OCI-M1 (cell line): ENCODE measurements at places on chromosomes 16 and 17.

DNA sequence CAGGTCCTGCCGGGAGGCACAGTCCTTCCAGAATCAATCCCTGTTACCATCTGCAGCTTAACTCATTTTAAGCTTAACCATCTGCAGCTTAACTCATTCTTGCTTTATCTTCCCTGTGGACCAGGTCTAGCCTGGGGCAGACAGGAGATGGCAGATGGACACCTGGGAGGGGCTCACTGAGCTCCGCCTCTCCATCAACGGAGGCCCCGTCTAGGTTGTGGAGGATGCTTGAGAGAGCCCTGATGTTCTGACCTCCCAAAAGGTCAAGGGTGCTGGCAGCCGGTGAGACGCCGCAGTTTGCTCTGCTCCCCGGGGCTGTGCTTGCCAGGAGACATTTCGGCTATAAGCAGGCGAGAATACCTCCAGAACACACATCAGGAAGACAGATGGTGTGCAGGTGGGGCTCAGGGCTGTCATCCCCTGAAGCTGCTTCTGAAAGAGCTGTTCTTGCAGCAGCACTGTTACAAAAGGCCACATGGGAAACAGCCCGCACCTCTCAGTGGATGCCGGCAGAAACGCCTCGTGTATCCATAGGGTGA is 41.3 kb downstream of the BAIAP2 start:
- no peak for DNase-seq

DNA sequence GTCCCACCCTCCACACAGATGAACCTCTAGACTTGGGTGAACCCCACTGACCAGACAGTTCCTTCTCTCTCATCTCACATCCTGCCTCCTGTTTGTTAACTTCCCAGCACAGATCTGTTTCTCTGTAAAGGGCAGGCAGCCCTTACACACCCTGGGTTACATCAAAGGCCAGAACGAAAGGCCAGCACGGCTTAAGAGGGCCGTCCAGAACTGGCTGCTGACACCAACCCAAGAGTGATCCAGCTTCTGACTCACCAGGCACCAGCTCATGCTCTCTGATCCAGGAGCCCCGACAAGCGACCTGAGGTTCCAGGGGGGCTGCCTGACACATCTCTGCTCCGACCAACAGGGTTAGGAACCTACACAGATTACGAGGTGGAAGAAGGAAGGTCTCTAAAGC is 86.9 kb downstream of the MRM3 start:
- DNase-seq, result no peak

DNA sequence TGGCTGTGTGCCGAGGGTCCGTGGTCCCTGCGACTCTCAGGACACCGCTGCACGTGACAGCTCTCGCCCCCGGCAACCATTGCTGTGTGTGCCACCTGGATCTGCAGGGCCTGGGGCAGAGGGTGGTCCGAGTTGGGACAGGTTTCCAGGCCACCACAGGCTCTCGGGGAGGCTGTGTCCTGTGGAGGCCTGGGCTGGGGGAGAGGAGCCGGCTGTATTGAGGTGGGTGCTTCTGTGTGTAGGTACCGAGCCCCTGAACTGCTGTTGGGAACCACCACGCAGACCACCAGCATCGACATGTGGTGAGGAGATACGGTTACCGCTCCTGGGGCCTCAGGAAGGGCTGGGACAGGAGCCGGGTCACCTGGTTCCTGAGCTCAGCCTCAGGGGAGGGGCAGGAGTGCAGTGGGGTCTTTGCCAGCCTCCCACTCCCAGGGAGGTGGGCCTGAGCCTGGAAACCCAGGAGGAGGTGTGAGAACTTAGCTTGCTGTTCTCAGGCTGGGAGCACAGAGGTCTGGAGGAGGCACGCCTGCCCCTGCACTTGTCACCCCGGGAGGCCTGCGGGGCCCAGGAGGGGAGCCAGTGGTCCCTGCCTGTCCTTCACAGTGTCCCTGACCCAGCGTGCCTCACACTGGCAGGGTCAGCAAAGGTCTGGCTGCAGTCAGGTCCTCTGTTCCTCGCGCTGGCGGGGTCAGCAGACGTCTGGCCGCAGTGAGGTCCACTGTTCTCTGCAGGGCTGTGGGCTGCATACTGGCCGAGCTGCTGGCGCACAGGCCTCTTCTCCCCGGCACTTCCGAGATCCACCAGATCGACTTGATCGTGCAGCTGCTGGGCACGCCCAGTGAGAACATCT is 7.3 kb downstream of the SPATA2L start:
- DNase-seq, result no peak

- no peak for DNase-seq
These were observed 5.7 kb downstream of the WSCD1 start for GRCh38 chr17:6075845-6076244.

GRCh38 chr16:74026373-74027281 is 270.0 kb upstream of the PSMD7 start:
- no peak for DNase-seq

- DNase-seq, result peak; percentile 72
These were observed 561 bp downstream of the CCDC47 start for GRCh38 chr17:63772801-63773271.

DNA sequence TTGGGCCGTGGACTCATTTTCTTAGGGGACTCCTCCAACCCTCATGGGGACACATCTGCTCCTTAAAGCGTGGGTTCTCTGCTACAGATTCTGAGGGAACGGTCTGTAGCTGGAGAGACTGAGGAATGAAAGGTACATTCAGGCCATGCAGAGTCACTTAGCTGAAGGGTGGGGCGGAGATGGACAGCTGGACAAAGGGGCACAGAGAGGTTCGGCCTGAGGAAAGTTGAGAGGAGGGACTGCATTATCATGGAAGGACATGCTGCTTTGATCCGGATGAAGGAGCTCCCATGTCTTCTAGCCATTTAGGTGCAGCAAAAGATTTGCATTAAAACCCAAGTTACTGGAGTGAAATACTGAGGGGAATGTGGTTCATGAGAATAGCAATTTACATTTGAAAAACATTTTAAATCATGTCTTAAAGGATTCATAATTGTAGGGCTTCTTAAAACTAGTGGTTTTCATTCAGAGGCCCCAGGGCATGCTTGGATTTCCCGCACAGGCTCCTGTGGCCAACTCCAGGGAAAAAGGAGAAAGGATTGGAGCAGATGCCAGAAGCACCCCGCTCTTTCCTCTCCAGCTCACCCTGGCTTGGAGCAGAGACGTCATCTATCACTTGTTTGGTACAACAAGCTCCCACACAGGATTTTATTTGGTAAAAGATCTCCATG is 54.2 kb downstream of the CDRT4 start:
- DNase-seq, result no peak

- no peak for DNase-seq
These were observed 3.0 kb upstream of the NRN1L start for GRCh38 chr16:67881621-67882161.

DNA sequence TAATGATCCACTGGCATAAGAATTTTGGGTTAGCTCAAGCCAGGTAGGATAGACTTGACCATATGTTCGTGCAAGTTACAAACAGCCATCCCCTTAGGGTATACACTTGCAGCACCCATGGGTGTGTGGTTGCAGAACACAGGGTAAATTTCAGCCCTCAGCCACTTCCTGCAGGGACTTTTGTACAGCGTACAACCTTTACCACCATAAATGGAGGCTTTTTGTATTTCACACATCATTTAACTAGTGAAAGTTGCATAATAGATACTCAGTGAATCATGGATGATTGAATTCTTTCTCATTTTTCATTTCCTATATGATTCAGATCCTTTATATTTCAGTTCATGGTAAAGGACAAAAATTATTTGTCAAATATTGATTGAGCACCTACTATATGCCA is 473.9 kb downstream of the CDH13 start:
- no peak for DNase-seq

DNA sequence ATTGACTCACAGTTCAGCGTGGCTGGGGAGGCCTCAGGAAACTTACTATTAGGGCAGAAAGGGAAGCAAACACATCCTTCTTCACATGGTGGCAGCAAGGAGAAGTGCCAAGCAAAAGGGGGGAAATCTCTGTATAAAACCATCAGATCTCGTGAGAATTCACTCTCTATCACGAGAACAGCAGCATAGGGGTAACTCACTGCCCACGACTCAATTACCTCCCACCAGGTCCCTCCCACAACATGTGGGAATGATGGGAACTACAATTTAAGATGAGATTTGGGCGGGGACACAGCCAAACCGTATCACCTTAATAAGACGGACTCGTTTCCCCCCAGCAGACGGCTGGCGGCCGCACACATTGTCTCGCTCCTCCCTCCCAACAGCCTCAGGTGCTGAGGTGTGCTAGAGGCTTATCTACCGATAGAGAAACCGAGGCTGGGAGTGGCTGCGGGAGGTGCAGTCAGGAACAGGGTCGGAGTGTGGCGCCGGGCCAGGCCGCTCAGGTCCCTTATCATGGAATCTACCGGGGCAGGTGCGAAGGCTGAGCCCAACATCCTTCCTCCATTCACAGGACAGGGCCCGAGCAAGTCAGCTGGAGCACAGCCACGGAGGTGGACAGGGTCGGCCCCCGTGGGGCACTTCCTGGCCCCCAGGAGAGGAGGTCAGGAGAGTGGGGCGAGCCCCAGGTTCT is 4.9 kb upstream of the ZG16B start:
- DNase-seq, result no peak

DNA sequence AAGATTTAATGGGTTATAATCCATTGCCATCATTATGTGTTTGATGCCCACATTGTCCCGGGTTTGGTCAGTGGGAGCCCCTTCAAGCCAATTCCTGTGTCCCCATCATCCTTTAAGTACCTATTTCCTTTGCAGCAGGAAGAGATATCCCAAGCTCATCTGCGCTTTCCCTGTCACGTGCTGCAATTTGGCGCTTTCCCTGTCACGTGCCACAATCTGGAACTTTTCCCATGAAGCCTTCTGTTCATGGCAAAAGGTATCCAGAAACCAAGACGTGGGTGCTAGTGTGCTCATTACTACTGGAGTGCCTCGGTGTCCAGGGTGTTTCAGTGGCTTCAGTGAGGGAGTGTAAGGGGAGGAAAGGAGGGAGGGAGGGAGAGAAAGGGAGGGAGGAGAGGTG is 168.5 kb downstream of the NPIPB11 start:
- DNase-seq, result no peak

- DNase-seq, result no peak
These were observed 70.5 kb upstream of the CDH5 start for GRCh38 chr16:66295761-66296546.

- no peak for DNase-seq
These were observed 374.6 kb upstream of the HSBP1 start for GRCh38 chr16:83433201-83433600.

DNA sequence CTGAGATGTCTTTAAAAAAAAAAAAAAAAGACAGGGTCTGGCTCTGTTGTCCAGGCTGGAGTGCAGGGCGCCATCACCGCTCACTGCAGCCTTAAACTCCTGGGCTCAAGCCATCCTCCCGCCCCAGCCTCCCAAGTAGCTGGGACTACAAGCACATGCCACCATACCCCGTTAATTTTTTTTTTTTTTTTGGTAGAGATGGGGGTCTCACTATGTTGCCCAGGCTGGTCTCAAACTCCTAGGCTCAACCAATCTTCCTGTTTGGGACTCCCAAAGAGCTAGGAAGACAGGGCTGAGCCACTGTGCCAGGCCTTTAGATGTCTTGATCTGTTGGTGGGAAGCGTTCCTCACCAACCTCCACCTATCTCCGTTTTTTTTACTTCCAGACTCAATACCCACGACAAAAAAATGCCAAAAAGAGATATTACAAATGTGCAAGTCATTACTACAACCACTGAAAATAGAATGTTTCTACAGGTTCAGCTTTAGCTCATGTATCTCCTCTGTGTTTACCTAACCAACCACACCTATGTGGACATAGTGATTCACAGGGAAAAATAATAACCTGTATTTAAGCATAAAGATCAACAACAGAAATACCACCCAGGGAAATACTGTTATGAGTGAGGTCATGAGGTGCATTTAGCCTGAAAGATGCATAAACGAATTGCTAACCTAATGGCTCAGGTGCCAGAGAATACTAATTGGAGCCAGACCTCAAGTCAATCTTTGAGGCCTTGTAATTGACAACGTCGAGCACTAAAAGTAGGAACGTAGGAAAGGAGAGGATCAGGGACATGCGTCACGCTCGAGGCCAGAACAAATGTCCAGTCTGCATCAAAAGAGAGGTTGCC is 22.6 kb downstream of the NACA2 start:
- DNase-seq, result no peak
